Vagina (tissue), 2 donors: ENCODE measurements at places on chromosomes 12 and 14.

DNA sequence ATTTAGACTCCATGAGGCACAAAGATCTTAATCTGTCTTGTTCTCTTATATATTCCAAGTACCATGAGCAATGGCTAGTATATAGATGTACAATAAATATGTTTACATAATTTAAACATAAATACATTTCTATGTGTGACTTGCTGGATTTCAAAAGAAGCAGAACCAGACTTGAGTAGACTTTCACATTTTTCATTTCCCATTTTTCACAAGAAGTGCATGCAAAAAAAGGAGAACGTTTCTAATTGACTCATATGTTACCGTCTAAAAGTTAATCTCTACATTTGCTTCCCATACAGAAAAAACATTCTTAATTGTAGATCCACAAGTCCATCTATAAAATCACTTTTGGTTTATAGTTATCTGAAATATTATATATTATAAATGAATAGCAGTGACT, 256.5 kb upstream of the USP15 start:
- no peak for DNase-seq

- DNase-seq = no peak
Observed at GRCh38 chr14:36284971-36285595, 35.4 kb downstream of the MBIP start.

DNA sequence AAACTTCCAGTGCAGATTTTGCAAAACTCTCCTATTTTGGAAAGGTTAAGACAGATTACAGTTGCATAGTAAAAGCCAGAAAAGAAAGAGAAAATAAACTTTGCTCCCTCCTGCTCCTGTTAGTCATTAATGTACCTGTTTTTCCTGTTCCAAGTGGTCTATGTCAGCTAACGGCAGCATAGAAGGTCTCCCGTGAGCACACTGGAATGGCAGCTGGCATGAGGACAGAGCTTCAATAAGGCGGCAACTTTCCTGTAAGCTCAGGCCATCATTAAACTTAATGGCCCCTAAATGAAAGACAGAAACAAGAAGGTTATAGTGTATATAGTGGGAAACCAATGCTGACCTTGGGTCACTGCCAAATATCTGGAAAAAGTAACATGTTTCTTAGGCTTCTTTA, 16.0 kb downstream of the EIF2B2 start:
- no peak for DNase-seq

DNA sequence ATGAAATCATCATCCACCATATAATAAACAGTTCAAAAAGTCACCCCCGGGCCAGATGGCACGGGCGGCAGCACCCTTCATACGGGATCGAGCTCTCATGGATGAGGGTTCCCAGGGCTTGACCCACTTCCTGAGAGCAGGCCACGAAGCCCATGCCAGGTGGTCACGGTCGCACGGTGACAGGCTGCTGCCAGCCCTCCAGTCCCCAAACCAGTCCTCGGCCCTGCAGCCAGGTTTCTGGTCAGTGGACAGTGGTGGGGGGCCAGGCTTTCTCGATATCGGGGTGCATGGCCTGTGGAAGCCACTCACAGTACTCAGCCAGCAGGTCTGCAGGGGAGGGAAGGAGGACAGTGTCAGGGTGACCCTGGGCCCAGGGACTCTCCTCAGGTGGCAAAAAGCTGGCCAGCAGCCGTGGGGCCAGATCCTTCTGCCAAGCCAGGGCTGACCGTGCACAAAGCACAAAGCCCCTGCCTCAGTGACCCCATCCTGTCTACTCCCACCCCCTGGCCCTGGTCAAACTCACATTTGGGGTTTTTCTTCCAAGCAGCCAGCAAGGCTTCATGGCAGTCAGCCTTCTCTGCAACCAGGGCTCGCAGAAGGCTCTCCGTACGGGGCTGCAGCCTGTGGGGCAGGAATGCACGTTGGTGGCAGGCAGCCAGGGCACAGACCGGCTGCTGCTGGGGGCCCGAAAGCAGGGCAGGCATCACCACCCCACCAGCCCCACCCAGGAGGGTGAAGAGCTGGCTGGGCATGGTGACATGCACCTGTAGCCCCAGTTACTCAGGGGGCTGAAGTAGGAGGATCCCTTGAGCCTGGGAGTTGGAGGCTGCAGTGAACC, 33.3 kb upstream of the UBC start:
- no peak for DNase-seq

DNA sequence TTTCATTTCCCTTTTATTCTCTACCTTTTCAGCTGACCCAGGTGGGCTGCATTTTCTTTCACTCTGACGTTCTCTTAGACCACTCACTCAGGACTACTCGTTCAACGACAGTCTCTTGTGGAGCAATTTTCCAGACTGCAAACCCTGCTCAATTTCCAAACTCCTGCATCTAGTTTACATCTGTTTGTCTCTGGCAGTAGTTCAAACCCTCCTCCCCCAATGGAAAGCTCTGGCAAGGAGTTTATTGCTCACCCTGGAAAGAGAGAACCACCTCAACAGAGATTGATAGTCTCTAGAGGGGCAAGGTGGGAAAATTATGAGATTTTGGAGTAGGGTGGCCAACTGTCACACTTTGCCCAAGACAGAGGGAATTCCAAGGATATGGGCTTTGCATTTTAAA, 130.2 kb downstream of the TSHR start:
- no peak for DNase-seq

GRCh38 chr14:85584481-85584880, 54.5 kb downstream of the FLRT2 start:
- DNase-seq = no peak

DNA sequence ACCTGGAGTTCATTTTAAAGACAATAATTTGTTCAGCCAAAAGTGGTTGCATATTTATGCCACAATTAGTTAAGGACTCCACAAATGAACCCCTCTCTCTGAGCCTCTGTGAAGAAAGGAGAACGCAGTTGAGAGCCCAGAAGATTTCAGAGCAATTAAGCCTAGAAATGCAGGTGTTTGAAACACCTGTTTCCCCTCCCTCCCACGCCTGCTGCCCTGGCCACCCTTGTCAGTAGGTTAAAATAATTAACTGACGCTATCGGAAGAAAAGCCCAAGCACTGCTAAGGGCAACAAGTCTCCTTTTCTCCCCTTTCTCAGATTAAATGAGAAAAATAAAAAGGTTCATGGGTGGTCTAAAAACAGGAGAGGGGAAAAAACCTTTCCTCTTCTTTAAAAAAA, 99.2 kb downstream of the PPM1A start:
- DNase-seq = no peak

DNA sequence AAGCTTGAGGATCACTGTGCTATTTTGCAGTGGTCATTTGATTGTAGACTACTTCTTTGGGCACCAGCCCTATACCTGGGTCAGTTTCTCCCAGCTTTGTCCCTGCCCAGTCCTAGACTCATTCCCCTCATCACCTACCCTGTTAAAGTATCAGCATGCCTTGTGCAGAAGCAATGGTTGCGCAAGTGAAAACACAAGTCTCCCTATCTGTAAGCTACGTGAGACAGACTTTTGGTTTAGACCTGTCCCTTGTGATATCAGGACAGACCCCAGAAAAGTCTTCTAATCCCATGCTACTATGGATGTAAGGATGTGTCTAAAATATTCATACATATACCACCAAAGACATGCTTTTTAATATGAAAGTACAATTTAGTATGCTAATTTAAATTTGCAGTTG, 88.8 kb upstream of the ATP2B1 start:
- no peak for DNase-seq

DNA sequence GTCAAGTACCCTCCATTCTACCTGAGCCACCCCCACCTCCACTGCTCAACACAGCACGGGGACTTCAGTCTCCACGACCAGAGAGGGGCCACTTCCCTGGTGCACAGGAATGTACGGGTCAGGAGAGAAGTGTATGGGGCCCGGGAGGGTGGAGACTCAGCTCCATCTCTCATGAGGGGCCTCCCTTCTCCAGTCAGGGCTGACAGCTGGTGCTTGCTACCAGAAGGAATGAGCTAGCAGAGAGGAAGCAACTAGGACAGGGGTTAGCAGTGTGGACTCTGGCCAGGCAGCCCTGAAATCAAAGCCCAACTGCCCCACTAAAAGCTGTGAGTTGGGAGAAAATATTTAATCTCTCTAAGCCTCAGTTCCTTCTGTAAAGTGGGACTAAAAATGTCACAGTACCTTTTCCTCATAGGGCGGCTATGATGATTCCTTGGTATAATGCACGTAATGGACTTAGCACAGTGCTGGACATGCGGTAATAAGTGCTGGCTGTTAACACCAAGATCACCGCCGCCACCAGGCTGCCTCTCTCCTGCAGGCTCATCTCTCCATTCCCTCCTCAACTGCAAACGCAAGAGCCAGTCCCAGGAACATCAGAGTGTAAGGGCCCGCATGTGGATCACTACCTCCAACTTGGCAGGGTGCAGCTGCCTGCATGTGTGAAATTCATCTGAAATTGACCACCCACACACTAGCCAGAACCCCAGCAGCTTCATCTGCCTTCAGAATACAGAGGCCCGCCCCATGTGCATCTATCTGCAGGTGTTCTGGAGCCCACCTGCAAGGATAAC, 14.6 kb downstream of the ACTN1 start:
- DNase-seq = no peak

- no peak for DNase-seq
Observed at GRCh38 chr12:130765186-130765659, 49.1 kb upstream of the RIMBP2 start.

GRCh38 chr12:75707983-75708382, 196.6 kb upstream of the KRR1 start:
- no peak for DNase-seq

GRCh38 chr12:87866578-87867292, 162.5 kb downstream of the C12orf50 start:
- DNase-seq = no peak

- no peak for DNase-seq
Observed at GRCh38 chr12:107233551-107233950, 140.2 kb upstream of the CRY1 start.

DNA sequence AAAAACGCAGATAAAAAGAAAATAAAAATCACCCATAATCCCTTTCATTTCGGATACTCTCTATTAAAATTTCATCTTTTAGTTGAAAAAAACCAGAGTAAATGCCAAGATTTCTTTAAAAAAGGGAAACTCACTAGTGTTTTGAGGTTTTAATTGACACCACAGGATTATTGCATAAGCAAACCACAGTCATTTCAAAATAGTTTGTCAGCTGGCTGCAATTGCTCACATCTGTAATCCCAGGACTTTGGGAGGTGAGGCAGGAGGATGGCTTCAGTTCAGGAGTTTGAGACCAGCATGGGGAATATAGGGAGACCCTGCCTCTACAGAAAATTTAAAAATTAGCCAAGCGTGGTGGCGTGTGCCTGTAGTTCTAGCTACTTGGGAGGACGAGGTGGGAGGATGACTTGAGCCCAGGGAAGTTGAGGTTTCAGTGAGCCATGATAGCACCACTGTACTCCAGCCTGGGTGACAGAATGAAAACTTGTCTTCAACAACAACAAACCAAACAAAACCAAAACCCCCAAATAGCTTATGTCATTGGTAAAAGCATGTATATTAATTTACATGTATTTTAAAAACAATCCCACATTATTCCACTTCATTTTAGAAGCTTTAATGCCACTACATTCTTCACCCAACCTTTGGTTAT, 48.8 kb downstream of the SYNE2 start:
- DNase-seq = no peak

GRCh38 chr12:70577283-70577634, 60.0 kb downstream of the PTPRB start:
- DNase-seq = no peak

DNA sequence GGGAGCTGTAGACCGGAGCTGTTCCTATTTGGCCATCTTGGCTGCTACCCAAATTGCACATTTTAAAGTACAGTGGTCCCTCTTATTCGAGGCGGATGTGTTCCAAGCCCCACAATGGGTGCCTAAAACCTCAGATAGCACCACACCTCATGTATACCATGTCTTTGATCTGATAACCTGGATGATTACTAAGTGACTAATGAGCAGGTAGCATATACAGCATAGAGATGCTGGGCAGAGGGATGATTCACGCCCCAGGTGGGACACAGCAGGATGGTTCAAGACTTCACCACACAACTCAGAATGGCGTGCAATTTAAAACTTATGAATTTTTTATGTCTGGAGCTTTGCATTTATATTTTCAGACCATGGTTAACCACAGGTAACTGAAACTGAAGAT, 255.0 kb downstream of the AKAP6 start:
- DNase-seq = no peak

DNA sequence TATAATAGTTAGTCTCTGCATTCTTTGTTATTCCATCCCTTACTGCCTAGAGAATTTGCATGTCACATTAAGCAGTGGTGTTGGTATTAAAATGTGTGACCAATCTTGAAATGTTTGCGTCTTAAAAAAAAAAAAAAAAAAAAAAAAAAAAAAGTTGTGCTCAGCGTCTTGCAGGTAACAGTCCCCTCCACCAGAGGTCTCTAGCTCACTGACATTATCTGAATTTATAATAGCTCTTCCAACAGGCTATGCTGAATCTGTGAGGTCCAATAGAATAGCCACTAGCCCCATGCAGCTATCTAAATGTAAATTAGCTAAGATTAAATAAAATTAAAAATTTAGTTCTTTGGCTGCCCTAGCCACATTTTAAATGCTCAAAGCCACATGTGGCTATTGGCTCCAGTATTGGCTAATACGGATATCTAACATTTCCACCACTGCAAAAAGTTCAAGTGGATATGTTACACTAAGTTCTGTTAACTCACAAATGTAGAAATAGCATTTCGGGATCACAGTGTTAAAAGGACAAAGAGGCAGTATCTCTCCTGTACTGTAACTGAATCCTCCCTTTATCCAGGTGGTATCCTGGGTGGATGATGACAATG, 28.7 kb downstream of the NKX2-8 start:
- DNase-seq = no peak

GRCh38 chr12:75476071-75476470, 4.5 kb upstream of the GLIPR1 start:
- DNase-seq = no peak

DNA sequence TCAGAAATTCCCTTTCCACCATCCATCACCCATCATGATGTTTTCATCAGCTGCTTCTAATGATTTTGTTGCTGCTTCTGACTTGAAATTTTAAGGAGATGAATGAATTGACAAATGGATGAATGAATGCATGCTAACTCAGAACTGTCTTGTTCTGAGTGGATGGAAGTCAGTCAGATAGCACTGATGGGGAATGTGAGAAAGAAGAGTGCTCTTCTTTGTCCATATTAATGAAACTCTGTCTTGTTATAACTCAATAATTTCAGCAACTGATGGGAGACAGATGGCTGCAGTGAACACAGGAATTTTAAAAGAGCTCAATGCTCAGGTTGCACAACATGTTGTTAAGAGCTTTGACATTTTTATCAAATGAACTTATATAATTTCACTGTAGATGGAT, 422.0 kb downstream of the TRHDE start:
- DNase-seq = no peak

- no peak for DNase-seq
Observed at GRCh38 chr12:27176765-27177164, 67.3 kb upstream of the STK38L start.

GRCh38 chr12:111434049-111434448, 28.3 kb downstream of the SH2B3 start:
- DNase-seq = no peak
